HepG2 (cell line): ENCODE measurements at places on chromosomes 6 and 20. TPM values are rescaled to one million over a fixed set of nuclear protein-coding genes. Genes with fewer than 3 reads are reported as not detected.

DNA sequence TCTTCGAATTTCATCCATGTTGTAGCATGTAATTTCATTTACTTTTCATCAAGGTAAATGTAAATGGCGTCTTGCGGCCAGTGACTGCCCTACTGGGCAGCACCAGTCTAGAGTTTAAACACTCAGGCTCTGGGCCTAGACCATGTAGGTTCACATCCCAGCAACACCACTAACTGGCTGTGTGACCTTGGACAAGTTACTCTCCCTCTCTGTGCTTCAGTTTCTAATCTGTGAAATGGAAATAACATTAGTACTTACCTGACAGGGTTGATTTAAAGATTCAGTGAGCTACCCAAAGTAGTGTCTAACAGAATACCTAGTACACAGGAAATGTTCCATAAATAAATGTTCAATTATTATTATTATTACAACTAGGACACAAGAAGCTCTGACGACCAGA, 29.3 kb downstream of the PDRG1 start:
- no peak overlapping the region for H3K27ac ChIP-seq
- H3K27me3 ChIP-seq: peaks cover 55% of the 10 kb centered on the region
- H3K36me3 ChIP-seq: no peaks in the 10 kb centered on the region
- no peak for DNase-seq
- no peak overlapping the region for H3K4me3 ChIP-seq

Gene CST4
- not detected in 2 replicates for total RNA-seq

- DNase-seq: no peak
- H3K4me3 ChIP-seq: no peak overlapping the region
- H3K27me3 ChIP-seq: no peaks in the 10 kb centered on the region
- no peak overlapping the region for H3K27ac ChIP-seq
- no peaks in the 10 kb centered on the region for H3K36me3 ChIP-seq
Observed at GRCh38 chr6:26355366-26355765, 9.6 kb upstream of the BTN3A2 start.

DNA sequence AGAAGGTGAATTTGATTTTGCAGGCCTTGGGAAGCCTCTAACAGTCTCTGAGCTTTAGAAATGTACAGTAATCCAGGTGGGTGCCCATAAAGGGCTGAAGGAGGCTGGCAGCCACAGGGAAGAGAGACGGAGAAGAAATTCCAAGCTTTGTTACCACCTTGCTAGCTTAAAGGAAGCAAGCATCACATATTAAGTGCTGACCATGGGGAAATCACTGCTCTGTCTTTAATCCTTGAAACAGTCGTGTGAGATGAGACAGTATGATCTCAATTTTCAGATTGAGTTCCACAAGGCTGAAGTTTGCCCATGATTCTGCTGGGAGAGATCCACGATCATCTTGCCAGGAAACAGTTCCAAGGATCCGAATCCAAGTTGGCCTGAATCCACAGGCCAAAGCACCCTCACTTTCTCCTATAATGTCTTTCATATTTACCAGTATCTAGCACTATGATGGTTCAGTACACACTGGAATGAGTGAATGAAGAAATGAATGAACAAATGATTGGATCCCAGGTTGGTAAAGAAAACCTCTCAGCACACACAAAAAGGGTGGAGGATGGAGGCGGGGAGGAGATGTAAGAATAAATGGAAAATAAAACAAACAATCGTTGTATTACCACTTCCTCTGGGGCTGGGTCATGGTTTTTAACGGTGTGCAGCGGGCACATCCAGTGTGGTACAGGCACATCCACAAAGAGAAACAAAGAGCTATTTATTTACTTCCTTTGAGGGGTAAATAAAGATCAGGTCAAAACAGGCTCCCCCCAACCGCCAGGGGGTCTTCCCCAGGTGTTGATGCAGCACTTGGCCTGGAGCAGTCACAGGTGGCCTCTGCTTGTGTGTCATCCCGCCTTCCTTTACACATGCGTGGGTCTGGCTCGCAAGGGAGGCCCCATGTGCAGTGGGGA, 28.2 kb upstream of the TAF8 start:
- no peaks in the 10 kb centered on the region for H3K36me3 ChIP-seq
- peaks cover 11% of the 10 kb centered on the region; the same call in 1 of the 2 replicates for H3K4me1 ChIP-seq
- H3K4me3 ChIP-seq: no peak overlapping the region
- H3K27ac ChIP-seq: no peak overlapping the region
- DNase-seq: no peak
- no peaks in the 10 kb centered on the region for H3K27me3 ChIP-seq

- H3K4me1 ChIP-seq: peaks cover 47% of the 10 kb centered on the region
- H3K36me3 ChIP-seq: peaks cover 62% of the 10 kb centered on the region
- peak overlapping the region; percentile 4 for H3K27ac ChIP-seq
- no peaks in the 10 kb centered on the region for H3K27me3 ChIP-seq
- H3K4me3 ChIP-seq: no peak overlapping the region
Observed at GRCh38 chr20:34634392-34634791, 42.5 kb downstream of the PIGU start.

DNA sequence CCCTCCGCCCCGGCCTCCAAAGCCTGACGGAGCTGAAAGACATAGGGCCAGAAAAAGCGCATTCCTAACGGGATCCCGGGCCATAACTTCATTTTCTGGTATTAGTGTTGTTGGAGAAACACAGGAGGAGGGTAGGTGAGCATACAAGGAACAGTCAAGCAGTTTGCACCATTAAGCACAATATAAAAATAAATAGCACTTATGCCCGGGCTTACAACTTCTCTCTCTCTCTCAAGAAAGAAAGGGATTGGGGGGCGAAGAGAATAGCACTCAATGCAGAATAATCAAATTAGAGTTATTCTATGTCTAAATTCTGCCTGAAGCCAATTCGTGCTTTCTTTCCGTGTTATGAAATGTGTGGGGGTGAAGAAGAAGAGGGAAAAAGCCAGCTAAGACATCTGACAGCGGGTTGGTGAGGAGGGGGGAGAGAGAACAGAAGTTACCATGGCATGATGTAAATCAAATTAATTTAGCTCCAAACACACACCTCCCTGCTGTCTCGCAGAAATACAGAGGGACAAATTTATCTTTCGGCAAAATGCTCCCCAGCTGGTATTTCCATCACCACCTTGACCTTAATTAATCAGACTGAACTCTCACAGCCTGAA, 508 bp upstream of the METTL24 start:
- peaks cover 42% of the 10 kb centered on the region for H3K4me1 ChIP-seq
- DNase-seq: no peak
- no peaks in the 10 kb centered on the region for H3K27me3 ChIP-seq
- no peak overlapping the region for H3K4me3 ChIP-seq
- H3K36me3 ChIP-seq: no peaks in the 10 kb centered on the region

DNA sequence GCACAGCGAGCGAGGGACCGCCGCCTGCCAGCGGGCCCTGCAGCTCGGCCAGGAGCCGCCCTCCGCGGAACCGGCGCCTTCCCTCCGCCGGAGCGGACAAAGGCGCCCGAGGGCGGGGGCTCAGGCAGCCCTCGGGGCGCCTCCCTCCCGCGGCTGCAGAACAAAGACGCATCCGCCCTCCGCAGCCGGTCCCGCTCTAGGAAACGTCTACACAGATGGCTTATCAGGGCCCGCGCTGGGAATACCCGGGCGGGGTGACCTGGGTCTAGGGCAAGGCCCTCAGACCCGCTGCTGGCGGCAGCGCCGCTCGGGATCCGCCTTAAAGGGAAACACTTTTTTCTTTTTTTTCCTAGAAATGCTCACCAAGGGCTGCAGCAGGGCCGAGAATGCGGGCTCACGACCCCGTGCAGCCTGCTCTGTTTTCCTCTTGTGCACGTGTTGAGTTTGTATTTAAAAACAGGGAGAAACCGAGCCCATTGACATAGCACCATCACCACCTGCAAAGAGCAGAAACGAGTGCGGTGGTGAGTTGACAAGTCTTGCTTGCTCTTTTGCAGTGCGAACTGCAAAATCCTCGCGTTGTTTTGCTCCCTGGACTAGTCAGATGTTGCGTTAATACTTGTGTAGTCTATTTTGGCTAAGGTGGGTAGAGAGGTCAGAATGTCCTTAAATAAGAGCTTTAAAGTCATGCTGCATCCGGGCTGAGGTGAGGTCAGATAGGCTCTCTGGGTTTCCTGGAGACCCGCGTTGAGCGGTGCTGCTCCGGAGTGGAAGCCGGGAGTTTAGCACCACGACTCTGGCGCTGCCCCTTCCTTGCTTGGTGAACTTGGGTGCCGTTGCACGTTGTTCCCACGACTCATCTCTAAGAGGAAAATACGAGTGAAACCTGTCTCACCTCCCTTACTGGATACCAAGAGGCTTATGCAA, 1.1 kb upstream of the RPS6KA2 start:
- no peak overlapping the region for H3K27ac ChIP-seq
- H3K36me3 ChIP-seq: no peaks in the 10 kb centered on the region
- peak; percentile 25 for DNase-seq
- peaks cover 16% of the 10 kb centered on the region for H3K27me3 ChIP-seq
- H3K4me1 ChIP-seq: peaks cover 12% of the 10 kb centered on the region

DNA sequence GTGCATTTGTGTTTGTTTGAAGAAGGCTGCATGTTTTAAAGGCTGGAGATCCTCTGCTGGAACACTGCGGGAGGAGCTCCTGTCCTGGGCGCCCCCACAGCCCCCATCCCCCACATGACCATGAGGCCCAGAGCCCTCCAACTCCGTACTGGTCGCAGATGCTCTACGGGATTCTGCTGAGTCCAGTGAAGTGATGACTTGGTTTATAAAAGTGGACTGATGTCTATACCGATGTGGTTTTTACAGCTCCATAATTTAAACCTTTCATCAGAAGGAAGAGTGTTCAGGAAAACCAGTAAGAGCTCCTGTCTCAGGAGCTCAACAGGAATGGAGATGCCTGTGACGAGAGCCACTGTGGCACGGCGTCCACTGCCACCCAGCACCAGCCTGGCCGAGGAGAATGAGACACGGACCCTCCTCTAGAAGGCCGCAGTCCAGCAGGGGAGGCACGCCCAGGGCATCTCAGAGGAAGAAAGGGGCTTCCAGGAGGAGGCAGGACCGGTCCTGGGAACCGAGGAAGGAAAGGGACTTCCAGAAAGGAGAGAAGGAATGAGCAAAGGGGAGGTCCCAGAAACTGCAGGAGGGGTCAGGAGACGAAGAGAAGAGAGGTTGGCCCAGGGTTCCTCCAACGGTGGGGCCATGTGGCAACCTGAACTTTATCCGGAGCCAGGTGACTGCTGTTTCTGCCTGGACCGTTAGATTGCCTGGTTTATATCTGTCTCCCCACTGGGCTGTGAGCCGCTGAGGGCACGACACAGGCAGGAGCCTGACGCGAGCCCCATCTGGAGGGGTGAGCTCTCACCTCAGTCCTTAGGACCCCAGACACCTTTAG, 26.9 kb downstream of the BFSP1 start:
- no peak for DNase-seq
- H3K4me3 ChIP-seq: peak overlapping the region; percentile 74; the same call in 1 of the 2 replicates

GRCh38 chr6:23851522-23851921, 274.5 kb upstream of the NRSN1 start:
- no peak for DNase-seq
- H3K27ac ChIP-seq: no peak overlapping the region
- H3K4me1 ChIP-seq: no peaks in the 10 kb centered on the region
- H3K36me3 ChIP-seq: no peaks in the 10 kb centered on the region
- no peak overlapping the region for H3K4me3 ChIP-seq

Gene FRMD1
- not detected in 2 replicates for total RNA-seq

GRCh38 chr6:136550330-136551071, at the start of gene MAP7:
TSS of gene MAP7 (minus strand) at chr6:136550422. CDS start at chr6:136550408, 14 bp downstream.
- H3K27me3 ChIP-seq: peaks cover 7% of the 10 kb centered on the region; the same call in 1 of the 2 replicates
- H3K4me3 ChIP-seq: no peak within 1 kb of the TSS; the same call in 1 of the 2 replicates

DNA sequence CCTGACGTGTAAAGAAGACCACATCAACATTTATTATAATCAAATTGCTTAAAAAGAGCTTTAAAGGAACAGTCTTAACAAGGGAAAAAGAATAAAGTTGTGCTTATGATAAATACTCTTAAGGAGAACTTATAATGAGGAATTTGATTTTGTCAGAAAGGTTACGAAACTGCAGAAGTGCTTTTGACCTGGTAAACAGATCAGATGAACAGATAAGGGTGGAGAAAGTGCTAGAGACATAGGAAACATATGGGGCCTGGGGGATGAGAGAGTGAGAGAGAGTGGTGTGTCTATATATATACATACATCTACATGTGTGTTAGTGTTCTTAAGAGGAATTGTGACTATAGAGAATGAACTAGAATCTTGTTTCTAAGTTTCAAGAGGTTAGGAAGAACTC, 186.2 kb upstream of the GJE1 start:
- no peaks in the 10 kb centered on the region for H3K27me3 ChIP-seq
- H3K36me3 ChIP-seq: no peaks in the 10 kb centered on the region
- H3K4me3 ChIP-seq: no peak overlapping the region
- DNase-seq: no peak

DNA sequence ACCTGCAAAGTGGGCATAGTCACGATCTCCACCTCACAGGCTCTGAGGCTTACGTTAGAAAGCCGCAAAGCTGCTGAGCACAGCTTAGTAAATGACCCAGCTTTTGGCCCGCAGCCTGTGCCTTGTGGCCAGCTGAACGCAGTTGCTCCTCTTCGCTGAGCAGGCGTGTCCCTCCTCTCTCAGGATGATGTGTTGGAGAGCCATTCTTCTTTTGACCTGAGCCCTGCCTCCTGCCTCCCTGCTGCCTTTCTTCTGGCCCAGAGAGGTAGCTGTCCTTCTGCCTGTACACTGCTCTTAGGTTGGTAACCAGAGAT, 47.6 kb upstream of the MYL9 start:
- no peaks in the 10 kb centered on the region for H3K27me3 ChIP-seq
- DNase-seq: no peak
- peaks cover 18% of the 10 kb centered on the region for H3K4me1 ChIP-seq
- peaks cover 50% of the 10 kb centered on the region for H3K36me3 ChIP-seq
- H3K4me3 ChIP-seq: no peak overlapping the region
- H3K27ac ChIP-seq: no peak overlapping the region

- H3K27ac ChIP-seq: no peak overlapping the region
- no peak overlapping the region for H3K4me3 ChIP-seq
- H3K36me3 ChIP-seq: peaks cover 31% of the 10 kb centered on the region
- no peak for DNase-seq
- no peaks in the 10 kb centered on the region for H3K27me3 ChIP-seq
Observed at GRCh38 chr20:63701329-63702035, 5.0 kb downstream of the TNFRSF6B start.

Gene LY6G6C
- total RNA-seq: not detected in 2 replicates

DNA sequence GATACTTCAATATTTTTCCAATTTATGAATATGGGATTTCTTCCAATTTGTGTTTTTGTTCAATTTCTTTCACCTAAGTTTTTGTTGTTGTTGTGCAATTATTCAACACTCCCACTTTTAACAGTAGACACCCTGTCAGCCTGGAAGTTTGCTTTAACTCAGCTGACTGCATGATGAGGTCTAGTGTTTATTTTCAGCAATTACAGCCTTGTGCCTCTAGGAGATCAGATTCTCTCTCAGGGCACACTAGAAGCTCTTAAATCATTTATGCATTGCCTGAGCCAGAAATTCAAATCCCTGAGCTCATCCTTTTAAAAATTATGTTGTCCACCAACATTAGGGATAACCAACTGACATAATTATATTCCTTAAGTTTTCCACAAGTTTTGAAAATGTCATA, 85.7 kb downstream of the MRAP2 start:
- H3K27ac ChIP-seq: no peak overlapping the region
- H3K27me3 ChIP-seq: no peaks in the 10 kb centered on the region
- H3K4me1 ChIP-seq: peaks cover 14% of the 10 kb centered on the region
- DNase-seq: no peak
- H3K36me3 ChIP-seq: no peaks in the 10 kb centered on the region

Gene ZBTB46
- 10.9 and 13.5 TPM in 2 replicates for total RNA-seq

Gene TMEM14C
- 163 and 184 TPM in 2 replicates for total RNA-seq
